Effector memory CD8-positive, alpha-beta T cell (primary cell): ENCODE measurements at places on chromosomes 12 and 14.

DNA sequence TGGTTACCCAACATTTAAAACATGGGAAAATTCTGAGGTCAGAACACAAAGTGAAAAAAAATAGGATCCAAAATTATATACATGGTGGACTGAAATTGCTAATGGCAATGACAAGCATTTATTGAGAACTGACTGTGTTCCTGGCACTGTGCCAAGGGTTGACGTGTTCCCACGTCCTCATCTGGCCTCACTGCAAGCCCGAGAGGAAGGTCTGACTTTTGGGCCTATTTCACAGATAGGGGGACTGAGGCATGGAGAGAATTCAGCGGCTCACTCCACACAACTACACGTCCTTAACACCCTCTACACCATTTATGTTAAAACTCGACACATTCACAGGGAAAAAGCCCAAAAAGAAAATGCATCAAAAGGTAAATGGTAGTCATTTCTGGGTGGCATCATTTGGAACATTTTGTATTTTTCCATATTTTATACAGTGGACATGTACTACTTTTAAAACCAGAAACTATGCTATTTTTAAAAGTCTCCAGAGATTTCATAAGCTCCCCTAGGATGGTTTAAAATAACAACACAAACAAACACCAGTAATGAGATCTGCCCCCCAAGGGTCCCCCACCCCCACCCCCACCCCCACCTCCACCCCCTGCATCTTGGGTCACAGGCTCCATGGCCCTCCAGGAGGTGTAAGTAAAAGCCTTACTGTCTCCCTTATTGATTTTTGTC, 27.7 kb downstream of the CLMN start:
- no peaks in the 10 kb centered on the region for H3K4me1 ChIP-seq
- DNase-seq = no peak
- H3K36me3 ChIP-seq = peaks cover 3% of the 10 kb centered on the region
- no peak overlapping the region for H3K4me3 ChIP-seq
- H3K27ac ChIP-seq = no peak overlapping the region

DNA sequence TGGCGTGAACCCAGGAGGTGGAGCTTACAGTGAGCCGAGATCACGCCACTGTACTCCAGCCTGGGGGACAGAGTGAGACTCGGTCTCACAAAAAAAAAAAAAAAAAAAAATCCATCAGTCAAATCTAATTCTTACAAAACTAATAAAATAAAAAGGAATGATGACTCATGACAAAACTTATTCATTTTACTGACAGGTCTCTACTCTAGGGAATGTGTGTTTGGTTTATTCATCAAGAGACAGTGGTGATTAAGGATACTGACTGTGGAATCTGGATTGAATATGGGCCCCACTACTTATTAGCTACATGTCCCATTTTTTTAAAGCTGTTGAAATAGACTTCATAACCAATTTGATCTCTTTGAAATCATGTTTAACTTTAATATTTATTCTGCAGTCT, 29.3 kb upstream of the GAS2L3 start:
- no peak overlapping the region for H3K4me3 ChIP-seq
- DNase-seq = no peak
- H3K4me1 ChIP-seq = no peaks in the 10 kb centered on the region
- H3K27me3 ChIP-seq = no peaks in the 10 kb centered on the region
- no peaks in the 10 kb centered on the region for H3K36me3 ChIP-seq

- DNase-seq = no peak
- no peaks in the 10 kb centered on the region for H3K27me3 ChIP-seq
- H3K4me1 ChIP-seq = peaks cover 13% of the 10 kb centered on the region
- H3K36me3 ChIP-seq = no peaks in the 10 kb centered on the region
- no peak overlapping the region for H3K4me3 ChIP-seq
- H3K27ac ChIP-seq = no peak overlapping the region
These were observed 24.3 kb upstream of the SLC38A2 start for GRCh38 chr12:46396826-46397225.

DNA sequence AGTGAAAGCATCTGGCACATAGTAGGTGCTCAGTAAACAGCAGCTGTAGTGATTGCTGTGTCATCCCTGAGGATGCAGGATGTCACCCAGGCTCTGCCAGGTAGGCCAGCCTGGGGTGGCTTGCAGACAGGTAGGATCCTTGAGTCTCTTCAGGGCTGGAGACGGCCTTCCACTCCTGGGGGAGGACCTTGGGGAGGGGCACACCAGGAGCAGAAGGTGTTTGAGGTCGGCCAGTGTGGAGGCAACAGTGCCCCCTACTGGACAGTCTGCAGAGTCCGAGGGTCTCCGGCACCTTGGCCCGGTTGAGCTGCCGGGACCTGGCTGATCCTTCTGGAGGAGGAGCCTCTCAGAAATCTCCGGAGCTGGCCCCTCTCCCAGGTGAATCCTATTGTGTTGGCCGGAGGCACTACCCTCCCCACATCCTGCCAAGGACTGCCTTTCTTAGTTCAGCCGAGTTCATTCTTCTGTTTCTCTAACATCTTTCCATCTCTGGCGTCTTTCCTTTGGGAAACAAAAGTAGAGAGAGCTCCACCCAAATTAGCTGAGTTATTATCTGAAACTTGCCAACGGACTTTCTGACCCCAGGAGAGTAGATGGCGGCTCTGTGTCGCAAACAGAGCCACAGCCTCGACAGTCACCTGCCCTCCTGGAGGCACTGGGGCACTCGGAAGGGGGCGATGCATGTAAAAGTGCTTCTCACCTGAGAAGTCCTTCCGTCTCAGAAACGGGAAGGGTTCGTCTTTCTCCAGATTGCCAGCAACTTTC, 41.8 kb upstream of the CLMN start:
- no peak for DNase-seq
- H3K27me3 ChIP-seq = peaks cover 86% of the 10 kb centered on the region

DNA sequence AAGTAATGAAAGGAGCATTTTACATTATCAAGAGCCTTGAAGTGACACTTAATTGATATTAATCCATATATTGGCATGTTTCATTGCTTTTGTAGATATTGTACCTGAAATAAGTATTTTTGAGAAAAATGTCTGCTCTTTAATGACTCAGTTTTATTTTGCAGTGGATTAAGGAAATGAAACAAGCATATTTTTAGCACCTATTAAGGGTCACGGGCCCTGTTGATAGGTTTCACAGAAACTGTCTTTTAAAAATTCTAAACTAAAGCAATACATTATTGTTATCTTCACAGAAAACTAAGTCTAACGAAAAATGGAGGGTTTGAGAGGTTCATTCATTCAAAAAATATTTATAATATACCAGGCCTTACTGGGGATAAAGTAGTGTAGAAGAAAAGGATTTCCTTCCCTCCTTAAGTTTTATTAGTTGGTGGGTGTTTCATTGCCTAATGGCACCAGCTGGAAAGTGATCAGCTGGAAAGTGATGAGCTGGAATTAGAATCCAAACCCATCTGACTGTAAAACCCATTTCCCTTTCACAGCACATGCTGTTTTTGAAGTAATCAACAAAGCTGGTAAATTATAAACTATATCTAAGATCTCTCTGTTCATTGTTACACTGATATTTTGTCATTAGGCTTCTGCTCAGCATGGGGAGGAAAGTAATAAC, 54.2 kb downstream of the PTPRQ start:
- H3K4me3 ChIP-seq = no peak overlapping the region
- H3K36me3 ChIP-seq = no peaks in the 10 kb centered on the region
- DNase-seq = no peak
- H3K27me3 ChIP-seq = no peaks in the 10 kb centered on the region
- H3K4me1 ChIP-seq = no peaks in the 10 kb centered on the region

DNA sequence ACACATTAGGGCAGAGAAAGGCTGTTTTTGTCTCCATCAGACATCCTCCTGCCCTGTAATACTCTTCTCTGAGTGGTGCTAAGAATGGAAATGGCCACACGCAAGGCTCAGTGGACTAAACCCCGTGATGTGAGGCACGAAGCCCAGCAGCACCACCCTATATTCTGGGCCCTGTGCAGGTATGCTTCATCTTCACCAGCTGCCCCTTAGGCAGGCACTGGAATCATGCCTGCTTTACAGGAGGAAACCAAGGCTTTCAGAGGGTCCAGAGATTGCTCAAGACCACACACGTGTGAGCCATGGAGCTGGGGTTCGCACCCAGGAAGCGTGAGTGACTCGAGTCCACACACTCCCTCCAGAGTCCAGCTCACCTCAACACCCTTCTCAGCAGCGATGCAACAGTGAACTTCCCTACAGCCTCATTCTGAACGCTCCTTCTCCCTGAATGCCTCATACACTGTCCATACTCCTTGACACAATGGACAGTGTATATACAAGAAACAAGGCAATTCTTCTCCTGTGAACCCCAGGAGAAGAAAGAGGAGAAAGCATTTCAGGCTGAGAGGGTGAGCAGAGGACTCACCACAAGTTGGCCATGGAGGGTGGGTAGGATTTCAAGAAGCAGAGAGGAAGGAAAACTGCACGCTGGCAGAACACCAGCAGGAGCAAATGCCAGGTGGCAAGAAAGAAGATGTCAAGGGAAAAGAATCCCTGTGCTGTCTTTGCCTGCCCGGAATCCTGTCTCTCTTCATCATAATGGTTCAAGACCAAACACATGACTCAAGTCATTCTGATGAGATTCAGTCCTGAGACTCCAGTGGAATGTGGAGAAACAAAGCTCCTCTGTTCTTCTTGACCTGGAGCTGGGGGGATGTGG, 39.1 kb downstream of the NT5DC3 start:
- no peaks in the 10 kb centered on the region for H3K27me3 ChIP-seq
- no peak overlapping the region for H3K4me3 ChIP-seq
- no peak overlapping the region for H3K27ac ChIP-seq

DNA sequence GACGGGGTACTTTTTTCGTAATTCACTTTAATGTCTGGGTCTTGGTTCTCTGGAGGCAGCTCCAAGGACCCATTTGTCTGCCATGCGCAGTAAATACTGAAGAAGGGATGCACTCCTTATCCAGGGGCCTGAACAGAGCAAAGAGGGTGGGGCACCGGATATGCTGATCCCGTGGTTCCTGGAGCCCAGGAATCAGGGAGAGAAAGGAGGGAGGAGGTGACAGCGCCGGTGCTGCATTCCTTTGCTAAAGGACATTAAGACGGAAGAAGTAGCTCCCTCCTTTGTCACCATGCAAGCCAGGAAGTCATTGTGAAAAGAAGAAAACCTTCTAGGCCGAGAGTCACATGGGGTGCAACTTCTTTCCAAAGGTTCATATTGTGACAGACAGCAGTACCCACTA, 1057.7 kb downstream of the VRK1 start:
- no peak for DNase-seq
- H3K4me1 ChIP-seq = no peaks in the 10 kb centered on the region
- H3K36me3 ChIP-seq = no peaks in the 10 kb centered on the region

DNA sequence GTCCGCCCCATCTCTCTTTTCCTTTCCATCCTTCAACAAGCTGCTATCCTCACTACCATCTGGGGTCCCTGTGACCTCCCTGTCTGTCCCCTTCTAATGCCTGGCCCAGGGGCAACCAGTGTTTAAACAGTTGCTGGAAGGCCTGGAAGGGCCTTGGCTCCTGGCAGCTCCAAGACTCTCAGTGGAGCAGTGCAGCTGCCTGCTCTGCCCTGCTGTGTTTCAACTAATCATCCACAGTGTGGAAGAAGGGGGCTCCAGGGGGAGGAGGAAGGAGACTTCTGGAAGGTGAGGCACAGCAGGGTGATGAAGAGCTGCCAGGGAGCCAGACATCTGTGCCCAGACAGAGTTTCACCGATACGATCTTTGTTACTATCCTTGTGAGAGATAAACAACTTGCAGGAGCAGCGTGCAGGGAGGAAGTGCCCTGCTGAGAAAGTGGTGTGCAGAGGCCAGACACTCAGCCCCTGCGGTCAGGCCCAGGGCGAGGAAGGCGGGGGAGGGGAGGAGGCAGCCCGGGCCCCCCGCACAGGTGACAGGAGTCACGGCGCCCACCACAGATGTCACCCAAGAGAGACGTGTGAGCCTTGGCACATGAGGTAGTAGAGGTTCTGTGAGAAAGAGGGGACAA, 1061.8 kb downstream of the BCL11B start:
- no peaks in the 10 kb centered on the region for H3K27me3 ChIP-seq
- H3K27ac ChIP-seq = peak overlapping the region; percentile 90
- H3K4me3 ChIP-seq = peak overlapping the region; percentile 80
- no peaks in the 10 kb centered on the region for H3K36me3 ChIP-seq
- H3K4me1 ChIP-seq = peaks cover 61% of the 10 kb centered on the region
- DNase-seq = peak; percentile 39

DNA sequence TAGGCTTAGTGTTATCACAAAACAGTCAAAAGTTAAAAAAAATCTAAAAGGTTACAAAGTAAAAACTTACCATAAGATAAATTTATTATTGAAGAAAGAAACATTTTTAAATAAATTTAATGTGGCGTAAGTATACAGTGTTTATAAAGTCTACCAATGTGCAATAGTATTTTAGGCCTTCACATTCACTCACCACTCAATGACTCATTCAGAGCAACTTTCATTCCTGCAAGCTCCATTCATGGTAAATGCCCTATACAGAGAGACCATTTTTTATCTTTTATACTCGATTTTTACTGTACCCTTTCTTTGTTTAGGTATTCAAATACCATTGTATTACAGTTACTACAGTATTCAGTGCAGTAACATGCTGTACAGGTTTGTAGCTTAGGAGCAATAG, 124.5 kb downstream of the ANO4 start:
- no peak overlapping the region for H3K27ac ChIP-seq
- DNase-seq = no peak
- H3K4me3 ChIP-seq = no peak overlapping the region
- H3K36me3 ChIP-seq = no peaks in the 10 kb centered on the region
- no peaks in the 10 kb centered on the region for H3K27me3 ChIP-seq

GRCh38 chr12:43226151-43226550, 325.9 kb downstream of the ADAMTS20 start:
- DNase-seq = no peak
- no peaks in the 10 kb centered on the region for H3K27me3 ChIP-seq
- H3K4me1 ChIP-seq = no peaks in the 10 kb centered on the region
- no peak overlapping the region for H3K4me3 ChIP-seq
- no peak overlapping the region for H3K27ac ChIP-seq

DNA sequence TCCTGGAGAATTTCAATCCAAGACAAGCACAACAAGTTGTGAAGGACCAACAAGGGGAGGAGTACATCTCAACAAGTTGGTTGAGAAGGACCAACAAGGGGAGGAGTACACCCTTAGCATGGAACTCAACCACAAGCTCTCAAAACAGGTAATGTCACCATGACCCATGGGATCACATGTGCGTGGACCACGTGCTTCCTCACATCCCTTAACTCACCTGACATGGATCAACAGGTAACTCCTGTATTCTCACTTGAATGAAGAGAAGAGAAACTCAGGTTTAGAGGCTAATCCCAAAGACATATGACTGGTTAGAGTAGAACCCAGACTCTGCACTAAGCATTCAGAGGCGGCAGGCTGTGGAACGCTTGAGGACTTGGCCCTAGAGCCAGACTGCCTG, 6.2 kb downstream of the CRACR2A start:
- H3K27me3 ChIP-seq = no peaks in the 10 kb centered on the region
- no peak for DNase-seq
- peaks cover 61% of the 10 kb centered on the region for H3K4me1 ChIP-seq
- peak overlapping the region; percentile 90 for H3K27ac ChIP-seq

DNA sequence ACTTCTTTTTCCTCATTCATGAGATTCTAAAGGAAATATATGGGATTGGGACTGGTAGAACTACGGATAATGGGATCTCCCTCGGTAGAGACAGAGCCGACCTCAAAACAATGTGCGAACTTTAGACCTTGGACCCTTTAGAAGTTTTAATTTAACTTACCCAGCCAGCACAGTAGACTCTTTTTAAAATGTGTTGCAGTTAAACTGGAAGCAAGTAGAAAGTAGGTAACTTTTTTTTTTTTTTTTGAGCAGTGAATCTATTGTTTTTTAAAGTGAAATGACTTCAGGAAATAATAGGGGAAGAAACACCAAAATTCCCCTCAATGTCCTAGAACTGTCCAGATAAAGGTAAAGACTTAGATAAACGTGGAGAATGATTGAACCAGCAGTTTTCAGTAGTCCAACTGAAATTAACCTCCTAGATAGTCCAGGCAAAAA, 1.1 kb upstream of the ATXN2 start:
- peaks cover 33% of the 10 kb centered on the region for H3K36me3 ChIP-seq
- H3K4me3 ChIP-seq = peak overlapping the region; percentile 86
- peak overlapping the region; percentile 91 for H3K27ac ChIP-seq
- H3K4me1 ChIP-seq = peaks cover 19% of the 10 kb centered on the region
